ENCODE measurements at places on chromosomes 12 and 14.

DNA sequence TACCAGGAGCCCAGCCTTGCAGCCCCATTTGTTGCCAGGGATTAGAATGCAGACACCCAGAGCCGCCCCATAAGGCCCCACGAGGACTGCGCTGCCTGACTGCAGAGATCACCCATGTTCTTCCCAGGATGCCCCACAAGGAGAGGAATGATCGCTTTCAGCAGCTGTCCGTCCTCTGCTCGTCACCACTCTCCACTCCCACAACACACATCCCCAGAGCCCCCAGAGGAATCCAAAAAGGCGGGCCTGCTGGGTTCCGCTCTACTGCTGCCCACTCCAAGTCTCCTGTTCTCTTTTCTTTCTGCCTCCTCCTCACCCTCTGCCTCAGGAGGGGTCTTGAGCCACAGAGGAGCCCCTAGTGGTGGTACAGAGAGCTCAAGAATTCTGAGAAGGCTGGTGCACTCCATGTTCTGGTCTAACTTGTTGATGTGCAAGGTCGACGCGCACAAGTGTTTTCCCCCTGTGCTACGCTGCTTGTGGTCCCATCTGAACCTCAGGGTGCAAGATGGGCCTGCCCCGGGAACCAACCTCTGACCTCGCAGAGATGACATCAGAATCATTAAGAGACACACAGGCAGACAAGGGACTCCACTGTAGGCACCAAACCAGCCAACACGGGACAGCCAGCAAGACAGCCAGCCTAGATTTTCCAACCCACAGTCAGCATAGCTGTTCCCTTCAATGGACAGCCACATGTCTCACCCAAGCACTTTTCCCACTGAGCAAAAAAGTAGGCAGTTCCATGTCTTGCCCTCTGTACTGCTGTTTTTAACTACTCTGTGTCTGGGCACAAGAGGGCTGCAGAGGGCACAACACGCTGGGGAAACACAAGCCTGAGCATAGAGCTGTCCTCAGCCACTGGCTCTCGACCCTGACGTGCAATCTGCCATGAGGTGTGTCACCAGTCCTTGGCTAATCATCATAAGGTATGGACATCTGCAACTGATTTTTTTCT lies 29.9 kb downstream of the PXN start:
- no peak for DNase-seq

DNA sequence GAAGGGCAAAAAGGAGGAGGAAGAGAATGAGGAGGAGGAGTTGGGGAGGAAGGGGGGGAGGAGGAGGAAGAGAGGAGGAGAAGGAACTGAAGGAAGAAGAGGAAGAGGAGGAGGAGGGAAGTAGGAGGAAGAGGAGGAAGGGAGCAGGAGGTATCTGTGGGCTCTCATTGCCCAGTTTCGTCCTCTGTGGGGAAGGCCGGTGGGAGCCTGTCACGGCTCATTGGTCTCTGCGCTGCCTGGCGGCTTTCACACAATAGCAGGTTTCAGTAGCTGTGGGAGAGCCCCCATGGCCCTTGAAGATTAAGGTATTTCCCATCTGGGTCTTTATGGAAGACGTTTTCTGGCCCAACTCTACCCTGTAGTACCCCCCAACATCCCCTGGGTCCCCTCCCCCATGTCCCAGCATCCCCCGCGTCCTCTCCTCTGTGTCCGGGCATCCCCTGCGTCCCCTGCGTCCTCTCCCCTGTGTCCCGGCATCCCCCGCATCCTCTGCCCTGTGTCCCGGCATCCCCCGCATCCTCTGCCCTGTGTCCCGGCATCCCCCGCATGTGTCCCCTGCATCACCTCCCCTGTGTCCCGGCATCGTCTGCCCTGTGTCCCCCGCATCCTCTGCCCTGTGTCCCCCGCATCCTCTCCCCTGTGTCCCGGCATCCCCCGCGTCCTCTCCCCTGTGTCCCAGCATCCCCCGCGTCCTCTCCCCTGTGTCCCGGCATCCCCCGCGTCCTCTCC lies 278.2 kb upstream of the SFSWAP start:
- no peak for DNase-seq

GRCh38 chr14:51139121-51139681 lies 44.3 kb upstream of the TRIM9 start:
- no peak for DNase-seq

DNA sequence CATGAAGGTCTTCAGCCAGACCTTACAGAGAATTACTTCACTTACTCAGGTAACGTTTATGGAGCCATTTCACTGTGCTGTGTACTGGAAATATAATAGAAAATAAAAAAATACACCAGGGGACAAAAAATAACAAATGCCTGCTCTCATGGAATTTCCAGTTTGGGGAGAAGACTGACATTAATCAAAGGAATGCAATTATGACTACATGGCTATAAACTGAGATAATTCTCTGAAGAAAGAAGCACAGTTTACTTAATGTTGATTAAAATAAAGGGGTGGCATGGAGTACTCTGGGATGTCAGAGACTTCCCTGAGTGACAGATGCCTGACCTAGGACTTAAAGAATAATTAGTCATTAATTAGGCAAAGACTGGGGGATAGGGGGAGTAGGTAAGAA lies 59.0 kb downstream of the DENND5B start:
- DNase-seq = no peak

GRCh38 chr14:63192085-63192484 lies 12.2 kb upstream of the RHOJ start:
- DNase-seq = no peak

GRCh38 chr12:13222076-13222475 lies 25.6 kb downstream of the EMP1 start:
- no peak for DNase-seq

DNA sequence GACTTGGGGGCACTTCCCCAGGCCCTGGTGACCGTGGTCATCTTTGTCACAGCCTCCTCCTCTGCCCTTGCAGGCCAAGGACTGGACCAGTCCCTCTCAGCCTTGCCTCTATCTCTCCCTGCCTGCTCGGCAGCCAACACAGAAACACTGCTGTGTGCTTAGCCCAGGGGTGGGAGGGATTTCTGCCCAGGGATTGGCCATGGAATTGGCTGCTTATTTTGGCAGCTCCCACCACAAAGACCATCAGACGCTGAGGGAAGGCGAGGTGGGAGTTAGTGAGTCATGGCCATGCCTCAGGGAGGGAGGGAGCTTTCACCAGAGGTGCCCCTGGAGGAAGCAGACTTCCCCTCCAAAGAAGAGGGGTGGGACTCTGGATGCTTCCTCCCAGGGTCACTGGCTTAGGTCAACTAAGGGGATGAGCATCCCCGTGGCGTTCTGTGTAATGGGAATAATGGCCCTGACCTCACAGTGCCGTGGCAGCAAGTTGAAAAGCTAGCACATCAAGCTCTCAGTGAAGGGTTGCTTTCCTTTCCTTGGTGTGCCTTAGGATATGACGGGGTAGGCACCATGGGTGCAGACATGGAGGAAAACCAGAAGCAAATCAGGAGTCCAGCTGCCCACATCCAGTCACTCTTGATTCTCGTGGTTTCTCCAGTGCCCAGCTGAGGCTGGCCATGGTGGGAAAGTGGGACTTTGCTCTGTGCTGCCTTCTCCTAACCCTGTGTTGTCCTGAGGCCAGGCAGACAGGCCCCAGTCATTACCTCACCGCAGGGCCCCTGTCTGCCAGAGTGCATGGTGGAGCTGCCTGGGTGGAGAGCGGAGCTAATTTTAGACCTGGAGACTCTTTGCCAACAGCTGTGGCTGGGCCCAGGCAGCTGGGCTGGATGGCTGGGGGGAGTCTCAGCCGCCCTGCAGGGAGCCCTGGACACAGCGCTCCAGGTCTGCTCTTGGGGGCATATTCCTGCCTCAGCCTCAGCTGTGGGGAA lies 21.4 kb downstream of the B4GALNT3 start:
- no peak for DNase-seq

- DNase-seq = no peak
Observed at GRCh38 chr14:30849354-30849753, 25.0 kb upstream of the COCH start.

DNA sequence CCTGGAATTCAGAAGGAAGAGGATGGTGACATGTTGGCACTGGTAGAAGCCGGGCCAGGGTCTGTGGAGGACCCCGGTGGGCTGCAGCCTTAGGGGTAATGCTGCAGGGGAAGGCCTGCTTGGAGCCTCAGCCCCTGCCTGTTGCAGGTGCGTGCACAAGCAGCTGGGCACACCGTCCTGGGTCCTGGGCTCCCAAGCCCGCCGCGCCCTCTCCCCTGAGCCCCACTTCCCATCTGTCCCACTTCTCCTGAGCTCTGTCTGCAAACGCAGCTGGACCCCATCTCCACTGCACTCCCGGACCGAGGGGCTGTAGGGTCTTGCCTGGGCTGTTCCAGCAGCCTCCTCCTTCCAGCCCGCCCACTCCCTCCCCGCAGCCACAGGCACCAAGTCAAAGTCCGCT lies 116.8 kb downstream of the GLT1D1 start:
- no peak for DNase-seq

All from stimulated activated CD4-positive, alpha-beta T cell treated with anti-CD3 and anti-CD28 coated beads, TNF-alpha, amount 100 ng/mL, for 24 hours (primary cell).